ENCODE measurements at places on chromosomes 3 and 15.

GRCh38 chr3:157093096-157093495, 66.9 kb downstream of the CCNL1 start:
- DNase-seq: no peak

GRCh38 chr3:28150465-28151206, 90.8 kb upstream of the CMC1 start:
- DNase-seq: no peak

DNA sequence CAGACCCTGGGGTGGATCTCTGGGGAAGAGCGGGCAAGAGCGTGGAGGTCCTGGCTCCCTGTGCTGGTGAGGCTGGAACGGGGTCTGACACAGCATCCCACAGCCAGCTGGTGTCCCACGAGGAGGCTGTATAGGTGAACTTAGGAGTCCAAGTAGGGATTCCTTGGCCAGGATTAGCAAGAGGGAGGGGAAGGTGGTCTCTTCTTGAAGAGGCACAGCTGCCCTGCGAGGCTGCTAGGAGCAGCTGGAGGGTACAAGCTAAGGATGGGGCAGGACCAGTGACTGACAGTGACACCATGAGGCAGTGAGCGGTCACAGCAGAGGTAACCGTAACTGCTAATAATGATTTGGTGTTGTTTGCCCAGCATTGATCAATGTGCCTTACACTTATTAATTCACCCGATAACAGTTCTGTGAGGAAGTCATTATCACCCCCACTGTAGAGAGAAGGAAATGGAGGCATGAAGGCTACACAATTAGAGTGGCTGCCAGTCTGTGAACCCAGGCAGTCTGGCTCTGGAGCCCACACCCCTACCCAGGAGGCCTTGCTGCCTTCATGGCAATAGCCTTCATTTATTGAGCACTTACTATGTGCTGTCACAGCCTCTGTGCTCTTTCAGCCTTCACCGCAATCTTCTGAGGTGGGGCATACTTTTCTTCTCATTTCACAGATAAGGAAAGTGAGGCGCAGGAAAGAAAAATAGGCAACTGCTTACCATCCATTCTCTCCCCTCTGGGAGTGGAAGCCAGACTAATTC, 59.4 kb downstream of the TMEM44 start:
- DNase-seq: peak; percentile 20

DNA sequence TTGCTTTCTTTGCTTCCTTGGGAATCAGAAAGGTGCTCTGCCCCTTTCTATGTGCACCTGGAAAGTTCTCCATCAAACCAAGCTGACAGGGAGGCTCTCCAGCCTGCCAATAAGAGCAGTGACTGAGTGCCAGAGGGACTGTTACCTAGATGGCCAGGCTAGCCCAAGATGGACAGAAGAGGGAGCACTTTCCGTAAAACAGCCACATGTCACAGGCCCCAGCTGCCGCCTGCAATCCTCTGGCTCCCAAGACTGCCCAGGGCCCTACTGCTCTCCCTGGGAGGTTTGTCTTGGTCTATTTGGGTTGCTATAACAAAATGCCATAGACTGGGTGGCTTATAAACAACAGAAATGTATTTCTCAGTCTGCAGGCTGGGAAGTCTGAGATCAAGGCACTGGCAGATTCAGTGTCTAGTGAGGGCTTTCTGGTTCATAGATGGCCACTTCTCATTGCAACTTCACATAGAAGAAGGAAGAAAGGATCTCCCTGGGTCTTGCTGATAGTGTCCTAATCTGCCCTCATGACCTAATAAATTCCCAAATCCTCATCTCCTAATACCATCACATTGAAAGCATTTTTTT, 72.3 kb downstream of the TAMM41 start:
- DNase-seq: no peak

- DNase-seq: no peak
These were observed 6.7 kb downstream of the C3orf22 start for GRCh38 chr3:126551839-126552687.

GRCh38 chr3:168156479-168156878, 60.8 kb upstream of the GOLIM4 start:
- no peak for DNase-seq

DNA sequence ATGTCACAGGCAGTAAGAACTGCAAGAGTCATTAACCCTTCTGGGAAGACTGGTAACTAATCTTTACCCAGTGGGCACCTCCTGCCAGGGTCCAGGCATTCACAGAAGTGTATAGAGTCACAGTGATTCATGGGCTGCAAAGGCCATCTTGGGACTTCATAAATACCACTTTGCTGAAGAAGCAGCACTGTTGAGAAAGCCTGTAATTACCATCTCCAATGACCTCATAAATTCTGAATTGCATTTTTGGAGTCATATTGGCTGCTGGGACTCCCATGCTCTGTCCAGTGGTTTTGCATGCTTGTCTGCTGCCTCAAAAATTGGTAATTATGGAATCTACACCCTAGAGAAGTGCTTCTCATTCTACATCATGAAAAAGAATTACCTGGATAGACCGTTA, 837.2 kb downstream of the NTRK3 start:
- no peak for DNase-seq

DNA sequence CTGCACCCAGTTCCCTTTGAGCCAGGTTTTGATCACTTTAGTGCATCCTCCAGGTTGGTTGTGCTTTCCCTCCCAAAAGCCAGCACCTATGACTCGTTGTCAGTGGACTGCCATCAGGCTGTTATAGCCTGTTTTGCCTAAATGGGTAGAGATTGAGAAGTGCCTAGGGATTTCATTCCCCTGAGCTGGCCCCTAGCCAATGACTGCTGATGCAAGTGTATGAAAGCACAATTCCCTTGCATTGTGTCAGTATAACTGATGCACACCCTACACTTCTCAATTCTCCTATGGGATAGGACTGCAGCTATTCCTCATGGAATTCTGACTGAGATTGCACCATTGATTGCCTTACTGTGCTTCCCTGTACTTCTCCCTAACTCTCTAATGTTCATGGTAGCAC, 102.1 kb upstream of the ARPP21 start:
- DNase-seq: peak; percentile 11

GRCh38 chr15:66004618-66005262, 135.4 kb downstream of the RAB11A start:
- no peak for DNase-seq

GRCh38 chr15:29040370-29040751, 154.6 kb downstream of the APBA2 start:
- DNase-seq: no peak

- DNase-seq: peak; percentile 42
These were observed 18.7 kb upstream of the HDAC11 start for GRCh38 chr3:13461169-13462124.

DNA sequence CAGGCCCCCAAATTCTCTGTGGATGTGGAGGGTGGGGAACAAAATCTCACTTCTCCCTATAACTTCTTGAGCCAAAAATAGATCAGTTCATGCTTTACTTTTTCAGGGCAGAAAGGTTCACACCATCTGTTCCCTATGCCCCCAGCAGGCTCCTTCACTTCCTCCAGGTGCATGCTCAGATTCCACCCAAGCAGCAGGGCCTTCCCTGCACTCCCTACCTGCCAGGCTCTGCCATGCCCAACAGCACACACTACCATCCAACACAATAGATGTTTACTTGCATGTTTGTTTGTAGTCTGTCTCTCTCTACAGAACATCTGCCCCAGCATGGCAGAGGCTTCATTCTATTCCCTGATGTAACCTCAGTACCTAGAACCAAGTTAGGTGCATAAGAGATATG, 43.3 kb downstream of the GABRB3 start:
- DNase-seq: no peak

GRCh38 chr15:100508641-100509300, 20.0 kb downstream of the CERS3 start:
- no peak for DNase-seq

DNA sequence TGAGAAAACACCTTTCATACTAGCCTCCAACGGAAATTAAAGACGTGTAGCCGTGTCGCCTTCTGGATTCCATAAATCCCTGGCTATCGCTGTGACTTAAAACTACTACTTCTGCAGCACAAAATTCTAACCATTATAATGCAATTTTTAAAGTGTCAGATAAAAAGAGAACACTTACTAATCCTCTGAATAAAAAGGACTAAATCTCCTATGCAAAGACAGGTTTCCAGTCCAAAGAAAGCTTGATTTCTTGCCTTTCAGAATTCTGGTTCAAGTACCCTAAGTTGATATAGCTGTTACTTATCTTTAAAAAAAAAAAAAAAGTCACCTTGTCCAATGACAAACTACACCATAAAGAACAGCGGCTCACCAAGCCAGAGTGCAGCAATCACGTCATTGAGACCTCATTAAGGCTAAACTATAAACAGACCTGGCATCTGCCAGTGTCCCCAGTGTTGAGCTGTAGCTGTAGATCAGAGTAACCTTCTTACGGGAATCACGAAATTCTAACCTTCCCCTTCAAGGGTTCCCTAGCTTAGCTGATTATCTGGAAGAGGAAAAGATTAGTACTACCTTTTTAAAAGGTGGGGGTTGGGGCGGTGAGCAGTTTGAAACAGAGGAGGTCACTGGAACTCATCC, 2.2 kb downstream of the ABCC5 start:
- DNase-seq: peak; percentile 30

DNA sequence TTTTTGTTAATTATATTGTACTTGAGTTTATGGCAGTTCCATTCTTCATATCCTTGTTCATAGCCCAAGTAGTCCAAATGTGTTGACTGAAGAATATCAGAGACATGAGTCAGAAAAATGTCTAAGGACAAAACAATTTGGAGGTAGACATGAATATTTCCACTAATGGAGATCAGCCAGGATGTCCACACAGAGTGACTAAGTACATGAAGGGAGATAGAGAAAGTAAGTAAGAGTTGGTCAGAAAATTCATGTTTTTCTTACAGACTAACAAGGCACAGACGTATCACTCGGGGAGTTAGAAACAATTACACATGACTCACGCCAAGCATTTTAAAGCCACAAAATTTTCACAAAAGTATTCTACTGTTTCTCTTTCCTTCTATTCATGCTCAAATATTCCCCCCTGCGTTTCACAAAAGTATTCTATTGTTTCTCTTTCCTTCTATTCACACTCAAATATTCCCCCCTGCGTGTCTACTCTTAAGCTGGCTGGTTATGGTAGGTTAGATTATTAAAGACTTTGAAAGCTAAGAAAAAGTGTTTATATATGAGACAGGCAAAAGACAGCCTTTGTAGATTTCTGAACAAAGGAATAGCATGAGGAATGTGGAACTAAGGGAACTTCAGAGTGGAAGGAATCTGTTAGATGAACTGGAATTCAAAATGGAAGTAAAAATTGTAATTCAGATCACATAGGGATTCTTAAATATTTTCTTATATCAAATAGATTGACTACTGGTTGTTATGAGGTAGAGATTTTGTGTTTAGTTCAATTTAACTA, 648.7 kb upstream of the CCDC54 start:
- no peak for DNase-seq

Data from NCI-H1105 treated with DMSO at 0.1 percent for 48 hours (cell line).